ENCODE measurements at places on chromosomes 7 and 10.

DNA sequence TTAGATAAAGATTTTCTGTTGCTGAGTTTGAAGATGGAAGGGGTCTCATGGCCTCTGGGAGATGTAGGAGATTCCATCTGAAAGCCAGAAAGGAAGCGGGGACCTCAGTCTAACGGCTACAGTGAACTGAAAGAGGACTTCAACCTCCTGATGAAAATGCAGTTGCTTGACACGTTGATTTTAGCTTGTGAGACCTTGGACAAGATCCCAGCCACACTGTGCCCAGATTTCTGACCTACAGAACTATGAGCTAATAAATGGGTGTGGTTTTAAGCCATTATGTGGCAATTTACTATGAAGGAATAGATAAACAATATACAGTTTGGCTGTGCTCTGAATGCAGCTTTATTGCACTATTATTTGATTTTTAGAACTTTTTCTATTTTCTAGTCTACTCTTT, 342.3 kb upstream of the SEMA3D start:
- DNase-seq, result no peak

GRCh38 chr10:77583527-77583926, 54.1 kb downstream of the KCNMA1 start:
- DNase-seq, result no peak

DNA sequence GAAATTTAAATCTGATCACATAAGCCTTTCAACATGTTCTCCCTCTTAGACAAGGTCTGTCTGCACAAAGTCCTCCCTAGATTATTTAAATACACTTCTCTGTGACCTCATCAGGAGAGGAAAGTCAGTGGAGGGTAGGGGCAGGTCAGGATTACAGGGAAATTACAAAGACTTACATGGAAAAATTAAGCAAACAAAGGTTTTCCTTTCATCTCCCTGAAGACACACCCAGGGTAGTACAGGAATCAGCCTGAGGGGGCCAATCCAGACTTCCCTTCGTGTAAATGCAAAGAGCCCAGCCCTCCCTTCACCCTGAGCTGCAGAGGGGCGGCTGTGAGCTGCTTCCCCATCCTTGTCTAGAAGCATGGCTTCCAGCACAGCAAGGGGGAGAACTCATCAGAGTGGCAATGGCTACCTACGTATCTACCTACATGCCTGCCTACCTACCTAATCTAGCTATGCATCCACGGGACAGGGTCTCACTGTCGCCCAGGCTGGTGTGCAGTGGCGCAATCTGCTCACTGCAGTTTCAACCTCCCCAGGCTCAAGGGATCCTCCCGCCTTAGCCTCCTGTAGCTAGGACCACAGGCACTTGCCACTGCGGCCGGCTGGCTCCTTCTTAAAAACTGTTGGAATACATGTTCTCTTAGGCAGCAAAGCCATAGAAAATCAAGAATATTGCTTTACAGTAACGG, 33.2 kb downstream of the PITRM1 start:
- no peak for DNase-seq

GRCh38 chr10:119670717-119671116, 19.5 kb downstream of the BAG3 start:
- DNase-seq, result no peak

GRCh38 chr7:444606-445005, 75.0 kb downstream of the PDGFA start:
- DNase-seq, result no peak

DNA sequence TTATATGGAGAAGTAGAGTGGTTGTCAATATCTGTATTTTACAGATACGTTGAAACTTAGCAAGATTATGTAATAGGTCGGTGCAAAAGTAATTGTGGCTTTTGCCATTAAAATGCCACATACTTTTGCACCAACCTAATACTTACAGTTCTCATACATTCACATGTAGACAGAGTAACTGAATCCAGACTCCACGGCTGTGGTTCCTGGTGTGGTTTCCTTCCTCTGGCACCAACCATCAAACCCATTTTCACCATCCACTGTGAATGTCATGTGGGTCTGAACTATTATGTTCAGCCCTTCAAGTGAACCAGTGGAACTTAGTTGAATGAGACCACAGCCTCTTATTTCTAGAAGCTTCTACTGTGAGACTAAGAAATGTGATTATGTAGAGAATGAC, 31.5 kb upstream of the SLIT1 start:
- no peak for DNase-seq

DNA sequence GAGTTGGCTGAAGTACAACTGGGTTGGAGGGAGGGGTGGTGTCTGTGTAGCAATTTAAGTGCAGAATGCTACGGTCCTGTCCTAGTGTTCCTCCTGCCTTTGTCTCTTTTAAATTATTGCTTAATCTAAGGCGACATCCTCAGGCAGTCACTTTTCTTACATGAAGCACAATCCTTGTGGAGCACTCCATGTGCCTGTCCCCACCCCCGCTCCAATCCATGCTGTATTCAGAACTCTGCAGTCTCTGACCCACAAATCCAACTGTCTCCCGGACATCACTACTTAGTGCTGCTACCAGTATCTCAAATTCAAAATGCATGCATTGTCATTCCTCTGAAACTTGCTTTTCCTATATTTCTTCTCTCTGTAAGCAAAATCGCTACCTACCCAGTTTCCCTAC, 91.4 kb upstream of the FAM133B start:
- DNase-seq, result no peak

GRCh38 chr7:2527505-2528467, 8.2 kb downstream of the LFNG start:
- no peak for DNase-seq

DNA sequence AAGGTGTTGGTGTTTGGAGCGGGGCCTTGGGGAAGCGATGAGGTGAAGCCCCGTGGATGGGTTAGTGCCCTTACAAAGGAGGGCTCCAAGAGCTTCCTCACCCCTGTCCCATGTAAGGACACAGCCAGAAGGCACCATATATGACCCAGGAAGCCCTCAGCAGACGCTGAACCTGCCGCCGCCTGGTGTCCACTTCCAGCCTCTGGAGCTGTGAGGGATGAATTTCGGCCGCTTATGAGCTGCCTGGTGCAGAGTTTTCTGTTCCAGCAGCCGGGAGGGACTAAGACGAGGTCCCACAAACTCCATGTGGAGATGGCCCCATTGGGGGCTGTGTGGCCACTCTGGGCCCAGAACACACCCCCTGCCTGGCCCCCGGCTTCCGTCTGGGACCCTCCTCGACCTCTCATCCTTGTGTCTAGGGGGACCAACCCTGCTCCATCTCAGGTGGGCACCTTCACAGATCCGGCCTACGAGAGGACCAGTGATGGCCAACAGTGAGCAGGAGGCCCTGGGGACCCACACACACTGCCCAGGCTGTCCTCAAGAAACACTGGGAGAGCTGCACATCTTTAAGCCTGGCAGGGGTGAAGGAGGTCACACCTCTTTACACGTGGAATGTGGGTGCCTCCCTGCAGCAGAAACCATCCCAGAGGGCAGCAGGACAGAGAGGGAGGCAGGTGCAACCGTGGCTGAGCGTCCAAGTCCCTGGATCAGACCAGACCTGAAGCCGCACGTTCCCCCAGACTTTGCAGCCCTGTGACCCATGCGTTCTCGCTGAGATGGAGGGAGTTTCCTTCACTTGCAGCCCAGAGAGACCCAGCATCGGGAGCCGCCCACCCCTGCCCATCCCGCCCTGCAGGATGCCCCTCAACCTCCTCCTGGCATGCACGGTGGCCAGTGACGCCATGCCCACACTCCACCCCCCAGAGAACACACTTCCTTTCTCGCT, 96.1 kb downstream of the PDGFA start:
- no peak for DNase-seq

DNA sequence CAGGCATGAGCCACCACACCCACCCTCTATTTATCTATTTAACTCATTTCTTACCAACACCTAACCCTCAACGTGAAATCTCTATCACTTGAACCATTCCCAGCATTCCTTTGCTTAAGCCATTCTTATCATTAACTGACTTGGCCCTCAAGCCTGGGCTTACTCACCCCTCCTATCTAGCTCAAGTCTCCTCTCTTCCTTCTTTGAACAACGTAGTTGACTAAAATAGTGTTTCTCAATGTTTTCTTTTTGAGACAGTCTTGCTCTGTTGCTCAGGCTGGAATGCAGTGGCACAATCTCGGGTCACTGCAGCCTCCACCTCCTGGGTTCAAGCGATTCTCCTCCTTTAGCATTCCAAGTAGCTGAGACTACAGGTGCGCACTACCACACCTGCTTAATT, 7.0 kb downstream of the ANXA7 start:
- DNase-seq, result no peak

GRCh38 chr10:76206797-76207352, 775.5 kb downstream of the LRMDA start:
- DNase-seq, result no peak

- no peak for DNase-seq
Measured at GRCh38 chr7:207418-208129, 15.2 kb downstream of the FAM20C start.

DNA sequence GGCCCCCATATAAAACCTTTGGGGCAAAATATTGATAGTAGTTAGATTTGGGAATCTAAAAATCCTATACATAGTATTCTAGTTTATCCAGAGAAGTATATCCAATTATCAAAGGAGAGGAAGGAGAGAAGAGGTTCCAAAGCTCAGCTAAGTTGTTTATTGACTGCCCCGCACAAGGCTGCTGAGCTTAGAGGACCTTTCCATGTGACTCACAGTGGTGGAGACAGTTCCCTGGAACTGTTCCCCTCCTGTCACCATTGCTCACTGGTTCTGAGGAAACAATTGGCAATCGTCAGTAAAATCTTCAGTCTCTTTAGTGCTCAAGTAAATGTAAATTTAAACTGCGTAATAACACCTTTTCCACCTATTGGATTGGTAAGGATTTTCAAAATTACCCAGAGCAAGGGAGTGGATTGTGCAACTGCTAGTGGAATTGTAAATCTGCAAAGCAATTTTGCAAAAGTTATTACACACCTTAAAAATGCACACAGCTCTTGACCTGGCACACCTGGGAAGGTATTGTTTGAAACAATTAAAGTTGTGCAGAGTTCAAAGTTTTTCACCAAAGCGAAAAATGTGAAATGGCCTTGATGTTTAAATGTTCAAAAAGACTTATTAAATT, 63.1 kb downstream of the EEPD1 start:
- no peak for DNase-seq

DNA sequence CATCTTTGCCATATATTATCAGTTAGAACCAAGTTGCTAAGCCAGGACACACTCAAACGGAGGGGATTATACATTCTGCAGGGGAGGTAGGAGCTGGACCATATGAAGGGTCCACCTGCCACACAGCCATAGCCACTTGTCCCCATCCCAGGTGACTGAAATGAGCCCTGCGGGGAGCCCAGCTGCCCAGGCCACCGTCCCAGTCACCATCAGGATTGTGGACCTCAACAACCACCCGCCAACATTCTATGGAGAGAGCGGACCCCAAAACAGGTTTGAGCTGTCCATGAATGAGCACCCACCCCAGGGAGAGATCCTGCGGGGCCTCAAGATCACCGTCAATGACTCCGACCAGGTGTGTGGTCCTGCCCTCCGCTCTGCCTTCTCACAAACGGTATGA, 13.7 kb downstream of the CDHR1 start:
- DNase-seq, result no peak

DNA sequence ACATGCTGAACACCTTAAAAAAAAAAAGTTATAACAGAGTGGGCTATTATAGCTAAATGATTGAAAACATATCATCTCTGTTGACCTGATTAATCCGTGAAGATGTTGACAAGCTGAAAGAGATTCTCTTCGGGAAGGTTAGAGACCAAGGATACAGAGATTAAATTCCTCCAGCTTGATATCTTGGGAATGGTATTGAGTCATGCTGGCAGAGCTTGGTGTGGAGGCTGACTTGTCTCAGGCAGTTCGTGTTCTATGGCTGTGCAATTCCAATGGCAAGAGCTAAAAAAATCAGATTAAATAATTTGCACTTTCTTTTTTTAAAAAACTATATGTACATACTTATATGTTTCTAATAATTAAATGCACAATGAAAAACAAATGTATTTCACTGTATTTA, 24.9 kb upstream of the CACNA2D1 start:
- DNase-seq, result no peak

- no peak for DNase-seq
Measured at GRCh38 chr7:95240921-95241320, 83.4 kb downstream of the PON1 start.

DNA sequence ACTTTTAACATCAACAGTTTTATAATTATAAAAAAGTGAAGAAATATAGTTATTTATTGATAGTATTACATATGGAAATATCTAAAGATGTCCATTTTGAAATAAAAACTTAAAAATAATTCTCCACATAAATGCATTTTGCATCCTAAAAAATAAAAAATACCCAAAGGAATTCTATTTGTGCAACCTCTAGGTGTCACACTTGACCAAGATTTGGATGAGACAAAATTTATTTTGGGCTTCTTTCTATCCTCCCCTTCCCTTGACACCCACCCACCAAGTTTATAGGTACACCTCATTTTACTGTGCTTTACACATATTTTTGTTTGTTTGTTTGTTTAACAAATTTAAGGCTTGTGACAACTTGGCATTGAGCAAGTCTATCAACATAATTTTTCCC, 3.3 kb upstream of the THSD7A start:
- no peak for DNase-seq

DNA sequence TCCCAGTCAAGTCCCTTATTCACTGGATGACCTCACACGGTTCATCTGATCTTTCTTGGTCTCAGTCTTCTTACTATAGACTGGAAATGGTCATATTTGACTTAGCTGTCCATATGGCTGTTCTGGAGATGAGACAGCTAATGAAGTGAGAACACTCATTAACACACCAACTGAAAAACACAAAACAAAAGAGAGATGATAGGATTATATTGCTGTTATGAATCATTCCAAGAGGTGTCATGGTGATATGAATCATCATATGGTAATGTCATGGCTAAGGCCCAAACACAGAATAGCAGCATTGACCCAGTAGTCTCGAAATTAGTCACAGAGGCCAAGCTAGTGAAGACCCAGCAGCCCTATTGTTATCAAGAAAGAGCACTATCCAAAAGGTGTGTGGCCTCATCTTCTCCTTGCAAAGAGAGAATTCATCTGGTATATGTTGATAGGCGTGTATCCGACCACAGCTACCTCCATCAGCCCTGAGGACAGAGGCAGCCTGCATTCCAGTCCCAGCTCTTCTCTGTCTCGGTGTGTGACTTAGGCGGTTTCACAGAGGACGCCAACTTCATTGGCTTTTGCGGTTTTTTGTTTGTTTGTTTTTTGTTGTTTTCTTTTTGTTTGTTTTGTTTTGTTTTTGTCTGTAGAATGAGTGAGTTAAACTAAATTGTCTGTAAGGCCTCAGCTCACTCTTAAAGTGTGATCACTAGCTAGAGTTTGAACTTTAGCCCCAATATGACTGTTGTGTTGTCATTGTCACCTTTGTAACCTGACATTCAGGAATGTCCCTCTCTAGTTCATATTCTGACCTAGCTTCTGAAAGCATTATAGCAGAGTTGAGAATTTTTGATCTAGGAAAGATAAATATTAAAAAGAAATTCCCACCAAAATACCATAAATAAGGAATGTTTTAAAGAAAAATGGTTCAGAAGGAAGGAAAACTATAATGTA, 97.4 kb upstream of the PDCD4 start:
- DNase-seq, result no peak

GRCh38 chr7:1284743-1285458, 52.2 kb downstream of the UNCX start:
- no peak for DNase-seq

Measured in urinary bladder (tissue), 4 donors.